Myocyte (in vitro differentiated cells): ENCODE measurements at places on chromosomes 12 and 14.

GRCh38 chr12:83841620-83842019 lies 1071.0 kb downstream of the SLC6A15 start:
- no peak for DNase-seq

- peak; percentile 55 for DNase-seq
Measured at GRCh38 chr12:104494137-104494792, 37.5 kb downstream of the CHST11 start.

GRCh38 chr14:79745046-79745445 lies 466.3 kb downstream of the DIO2 start:
- DNase-seq: no peak

DNA sequence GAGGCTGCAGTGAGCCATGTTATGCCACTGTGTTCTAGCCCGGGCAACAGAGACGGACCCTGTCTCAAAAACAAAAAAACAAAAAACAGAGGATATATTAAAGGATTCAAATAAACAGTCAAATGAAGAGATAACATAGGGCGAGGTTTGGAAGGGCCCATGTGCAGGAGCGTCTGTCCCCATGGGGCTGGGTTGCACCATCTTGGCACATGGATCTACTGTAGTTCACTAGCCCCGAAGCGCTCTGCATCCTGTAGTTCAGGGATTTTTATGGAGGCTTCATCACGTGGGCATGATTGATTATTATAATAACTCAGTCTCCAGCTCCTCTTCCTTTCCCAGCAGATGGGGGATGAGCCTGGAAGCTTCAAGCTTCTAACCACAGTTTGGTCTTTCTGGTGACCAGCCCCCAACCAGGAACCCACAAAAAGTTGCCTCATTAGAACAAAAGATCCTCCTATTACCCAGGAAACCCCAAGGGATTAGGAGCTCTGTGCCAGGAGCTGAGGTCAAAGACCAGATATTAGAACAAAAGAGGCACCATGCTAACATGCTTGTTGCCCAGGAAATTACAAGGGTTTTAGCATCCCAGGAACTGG lies 59.9 kb downstream of the HCAR2 start:
- DNase-seq: peak; percentile 55

GRCh38 chr14:73567951-73568885 lies 795 bp upstream of the ACOT2 start:
- DNase-seq: no peak

DNA sequence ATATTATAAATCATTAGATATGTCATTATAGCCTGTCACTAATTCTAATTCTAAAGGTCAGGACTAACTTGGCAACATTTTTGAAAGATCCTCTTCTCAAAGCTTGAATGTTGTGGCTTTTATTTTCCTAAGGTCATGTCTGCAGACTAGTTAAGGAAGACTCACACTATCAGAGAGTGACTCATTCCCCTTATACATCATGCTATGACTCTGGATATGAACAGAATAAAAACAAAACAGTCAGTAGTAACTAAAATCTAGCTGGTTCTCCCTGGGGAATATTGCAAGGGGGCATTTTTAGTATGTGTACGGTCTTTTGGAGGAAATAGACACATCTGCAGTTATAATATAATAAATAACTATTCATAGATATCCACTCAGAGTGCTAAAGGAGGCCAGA lies 170.6 kb downstream of the SLC2A13 start:
- DNase-seq: peak; percentile 7

DNA sequence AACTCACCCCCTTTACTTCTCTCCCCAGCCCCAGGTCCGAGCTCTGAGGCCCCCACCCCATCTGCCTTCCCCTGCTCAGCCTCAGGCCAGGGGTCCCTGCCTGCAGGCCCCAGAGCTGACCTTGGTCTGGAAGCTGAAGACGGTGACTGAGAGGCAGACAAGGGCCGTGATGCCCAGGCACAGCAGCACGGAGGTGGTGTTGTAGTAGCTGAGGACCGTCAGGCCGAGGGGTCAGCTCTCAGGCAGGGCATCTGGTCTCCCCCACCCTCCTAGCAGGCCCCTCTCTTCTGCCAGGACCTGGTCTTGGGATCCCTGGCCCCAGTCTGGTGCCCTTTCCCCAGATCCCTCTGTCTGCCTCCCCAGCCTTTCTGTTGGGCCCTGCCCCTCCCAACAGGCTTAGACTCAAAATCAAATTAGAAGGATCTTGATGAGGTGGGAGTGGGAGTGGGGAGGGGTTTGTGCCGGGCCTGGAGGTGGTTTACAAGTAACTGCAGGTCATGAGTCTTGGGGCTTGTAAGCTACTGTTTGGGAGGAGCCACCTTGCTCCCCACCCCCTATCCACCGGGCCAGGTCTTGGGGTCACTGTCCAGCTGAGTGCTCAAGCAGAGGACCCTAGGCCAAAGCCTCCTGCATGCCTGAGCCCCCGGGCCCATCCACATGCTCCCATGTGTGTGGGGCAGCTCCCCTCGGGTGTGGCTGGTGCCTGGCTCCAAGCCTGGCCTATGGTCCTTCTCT lies 14.2 kb downstream of the FAIM2 start:
- DNase-seq: no peak

GRCh38 chr12:58819985-58820384 lies 100.3 kb downstream of the LRIG3 start:
- DNase-seq: no peak

DNA sequence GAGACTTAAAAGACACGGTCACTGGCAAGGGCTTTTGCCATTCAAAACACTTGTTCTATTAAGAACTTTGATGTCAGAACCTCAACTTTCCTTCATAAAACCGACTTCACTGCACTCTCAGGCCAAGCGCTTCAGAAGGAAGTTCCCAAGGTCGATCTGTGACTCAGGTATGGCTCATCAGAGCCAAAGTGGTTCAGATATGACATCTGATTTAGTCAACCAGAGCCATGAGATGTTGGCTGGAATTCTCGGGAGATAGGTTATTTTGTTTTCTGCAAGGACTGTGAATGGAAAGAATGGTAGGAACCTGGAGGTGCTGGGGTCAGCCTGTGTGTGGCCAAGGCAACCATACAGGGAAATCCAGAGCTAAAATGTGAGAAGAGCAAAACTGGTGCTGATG lies 445.6 kb downstream of the GLT1D1 start:
- DNase-seq: no peak
